ENCODE measurements at places on chromosomes 4 and X. TPM values are rescaled to one million over a fixed set of nuclear protein-coding genes. Genes with fewer than 3 reads are reported as not detected.

DNA sequence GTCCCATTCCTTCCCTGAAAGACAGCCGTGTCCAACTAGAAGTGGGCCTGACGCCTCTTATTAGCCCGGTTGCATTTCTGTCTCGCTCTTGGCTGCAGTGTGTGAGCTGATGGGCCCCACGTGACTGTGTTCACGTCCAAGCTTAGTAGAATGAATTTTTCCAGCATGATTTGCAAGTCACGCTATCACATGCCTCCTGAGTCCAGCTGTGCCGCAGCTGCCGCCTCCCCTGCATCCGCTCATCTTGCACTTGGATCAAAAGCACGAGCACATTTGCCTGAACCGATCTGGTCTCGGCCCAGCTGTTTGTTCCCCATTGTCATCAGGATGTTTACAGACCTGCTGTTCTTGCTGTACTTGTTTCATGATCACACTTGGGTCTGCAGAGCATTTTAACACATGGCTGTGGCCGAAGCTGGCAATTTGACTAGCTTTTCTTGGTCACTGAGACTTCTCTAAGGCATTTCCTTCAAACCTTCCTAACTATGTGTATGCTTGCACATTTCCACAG lies 126.5 kb downstream of the KIT start:
- no peaks in the 10 kb centered on the region for H3K27me3 ChIP-seq
- H3K36me3 ChIP-seq: no peaks in the 10 kb centered on the region
- H3K27ac ChIP-seq: no peak overlapping the region
- H3K4me3 ChIP-seq: no peak overlapping the region
- no peak for DNase-seq
- peaks cover 6% of the 10 kb centered on the region for H3K4me1 ChIP-seq

FRMD7 gene
- total RNA-seq: not detected

GRCh38 chrX:149908308-149908707 lies 21.1 kb upstream of the HSFX4 start:
- no peak for DNase-seq
- H3K4me1 ChIP-seq: no peaks in the 10 kb centered on the region
- no peak overlapping the region for H3K27ac ChIP-seq
- H3K4me3 ChIP-seq: no peak overlapping the region
- H3K36me3 ChIP-seq: no peaks in the 10 kb centered on the region

DNA sequence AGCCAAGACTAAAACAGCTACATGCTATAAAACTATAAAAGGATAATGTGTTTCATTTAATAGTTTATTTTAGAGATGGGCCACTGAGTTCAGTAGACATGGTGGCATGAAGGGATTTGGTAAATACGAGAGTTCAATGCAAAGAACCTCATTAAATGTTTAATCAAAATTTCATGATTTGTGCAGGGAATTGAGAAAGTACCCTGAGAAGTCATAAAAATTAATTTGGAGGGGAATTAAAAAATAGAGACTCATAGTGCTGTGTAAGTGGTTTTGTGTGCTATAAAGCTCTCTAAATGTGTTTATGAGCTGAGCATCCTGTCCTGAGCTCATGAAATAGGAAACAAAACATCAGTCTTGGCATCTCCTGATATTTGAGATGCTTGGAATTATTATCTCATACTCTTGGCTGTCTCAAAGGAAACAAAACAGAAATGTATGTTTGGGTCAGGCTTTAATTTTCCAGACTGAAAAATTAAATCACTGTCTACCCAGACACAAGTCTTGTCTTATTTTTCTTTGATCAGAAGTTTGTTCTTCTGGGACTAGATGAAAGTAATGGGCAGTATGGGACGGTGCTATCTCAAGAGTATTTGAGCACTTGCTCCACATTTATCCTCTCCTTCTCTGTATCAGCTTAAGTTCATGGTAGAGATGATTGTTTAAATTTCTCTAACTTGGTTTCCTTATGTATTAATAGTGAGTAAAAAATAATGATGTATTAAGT lies 38.0 kb upstream of the EMCN start:
- peaks cover 18% of the 10 kb centered on the region for H3K27me3 ChIP-seq
- H3K4me1 ChIP-seq: no peaks in the 10 kb centered on the region
- H3K36me3 ChIP-seq: peaks cover 4% of the 10 kb centered on the region

GRCh38 chr4:187493661-187494060 lies 501.9 kb upstream of the ZFP42 start:
- no peaks in the 10 kb centered on the region for H3K36me3 ChIP-seq
- no peaks in the 10 kb centered on the region for H3K27me3 ChIP-seq
- H3K4me3 ChIP-seq: no peak overlapping the region
- no peak for DNase-seq

GRCh38 chr4:156948133-156948532 lies 23.5 kb downstream of the PDGFC start:
- no peaks in the 10 kb centered on the region for H3K4me1 ChIP-seq
- DNase-seq: no peak
- no peaks in the 10 kb centered on the region for H3K27me3 ChIP-seq
- no peak overlapping the region for H3K27ac ChIP-seq

DNA sequence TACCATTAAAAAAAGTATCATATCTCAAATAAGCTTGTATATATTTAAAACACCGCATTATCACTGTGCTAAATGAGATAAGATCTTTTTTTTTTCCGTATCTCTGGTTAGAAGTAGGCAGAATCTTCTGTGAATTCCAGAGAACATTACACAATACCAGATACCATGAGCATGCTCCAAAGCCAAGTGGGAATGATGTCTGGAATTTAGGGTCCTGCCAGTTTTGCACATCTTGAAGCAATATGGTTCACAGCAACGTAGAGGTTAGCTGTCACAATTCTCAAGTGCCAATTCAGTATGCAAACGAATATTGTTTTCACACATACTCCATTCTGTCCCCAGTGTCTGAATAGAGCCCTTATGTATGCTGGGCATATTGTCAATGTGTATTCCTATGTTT lies 127.5 kb upstream of the NEIL3 start:
- no peak overlapping the region for H3K27ac ChIP-seq
- H3K4me3 ChIP-seq: no peak overlapping the region
- H3K4me1 ChIP-seq: no peaks in the 10 kb centered on the region
- peaks cover 9% of the 10 kb centered on the region for H3K27me3 ChIP-seq
- DNase-seq: no peak
- H3K36me3 ChIP-seq: no peaks in the 10 kb centered on the region

TXK gene
- 53.2 TPM for total RNA-seq

DNA sequence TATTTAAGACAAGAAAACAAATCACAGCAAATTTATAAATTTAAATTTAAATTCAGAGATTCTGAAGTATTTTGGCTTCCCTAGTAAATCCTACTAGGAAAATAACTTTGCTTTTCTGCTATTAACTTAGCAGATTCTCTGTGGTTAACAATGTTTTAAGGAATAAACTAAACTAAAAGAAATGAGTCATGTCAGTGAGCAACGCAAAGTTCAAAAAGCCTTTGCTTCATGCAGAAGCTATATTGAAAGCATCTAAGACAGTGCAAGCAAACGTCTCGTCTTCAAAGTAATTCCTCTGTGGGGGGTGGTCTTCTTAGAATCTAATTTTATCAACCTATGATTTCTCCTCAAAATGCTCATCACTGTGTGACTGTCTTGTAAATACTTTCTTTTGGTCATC lies 30.1 kb downstream of the GABRB1 start:
- H3K4me3 ChIP-seq: no peak overlapping the region
- H3K4me1 ChIP-seq: no peaks in the 10 kb centered on the region
- DNase-seq: no peak
- no peak overlapping the region for H3K27ac ChIP-seq
- peaks cover 3% of the 10 kb centered on the region for H3K36me3 ChIP-seq

CD38 gene
- total RNA-seq: 1.4 TPM

GRCh38 chr4:150694438-150694837 lies 112.5 kb downstream of the MAB21L2 start:
- peaks cover 2% of the 10 kb centered on the region for H3K4me1 ChIP-seq
- no peaks in the 10 kb centered on the region for H3K36me3 ChIP-seq
- H3K4me3 ChIP-seq: no peak overlapping the region
- no peak overlapping the region for H3K27ac ChIP-seq
- DNase-seq: no peak

DNA sequence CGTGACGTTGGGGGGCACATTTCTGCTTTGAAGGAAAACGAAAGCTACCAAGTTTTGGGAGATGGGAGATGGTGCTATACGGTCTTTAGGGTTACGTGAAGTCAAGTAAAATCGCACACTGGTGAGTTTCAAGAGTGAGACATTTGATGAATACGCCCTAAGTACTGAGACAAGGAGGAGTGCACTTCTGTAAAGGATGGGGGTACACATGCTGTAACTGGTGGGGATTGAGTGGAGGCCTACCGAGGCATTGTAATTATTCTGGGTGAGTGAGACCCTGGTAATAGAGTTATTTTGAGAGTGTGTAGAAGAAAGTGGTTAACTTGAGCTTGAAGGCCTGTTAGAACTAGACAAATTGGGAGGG lies 536 bp downstream of the SH3BGRL start:
- peak overlapping the region; percentile 97 for H3K27ac ChIP-seq
- no peak for DNase-seq
- no peaks in the 10 kb centered on the region for H3K27me3 ChIP-seq
- H3K36me3 ChIP-seq: peaks cover 2% of the 10 kb centered on the region
- peak overlapping the region; percentile 97 for H3K4me3 ChIP-seq
- H3K4me1 ChIP-seq: peaks cover 23% of the 10 kb centered on the region

DNA sequence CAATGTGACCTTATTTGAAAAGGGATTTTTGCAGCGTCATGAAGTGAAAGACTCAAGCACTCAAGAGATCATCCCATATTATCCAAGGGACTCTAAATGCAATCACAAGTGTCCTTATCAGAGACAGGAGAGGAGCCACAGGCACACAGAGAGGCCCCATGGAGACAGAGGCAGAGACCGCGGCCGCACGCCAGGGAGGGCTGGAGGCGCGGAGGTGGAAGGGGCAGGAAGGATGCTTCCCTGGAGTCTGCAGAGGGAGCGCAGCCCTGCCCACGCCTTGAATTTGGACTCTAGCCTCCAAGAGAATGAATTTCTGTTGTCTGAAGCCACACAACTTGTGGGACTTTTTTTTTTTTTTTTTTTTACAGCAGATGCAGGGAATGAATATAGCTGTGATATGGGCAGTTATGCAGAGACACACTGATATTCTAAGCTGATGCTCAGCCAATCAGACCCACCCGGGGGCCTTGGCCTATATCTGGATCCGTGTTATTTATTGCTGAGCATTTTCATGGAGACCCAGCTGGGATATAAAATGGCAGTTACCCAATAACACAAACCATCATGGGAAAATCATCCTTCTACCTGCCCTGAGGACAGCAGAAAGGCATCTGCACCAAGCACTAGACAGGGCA lies 244.8 kb upstream of the PSAPL1 start:
- DNase-seq: no peak
- H3K4me1 ChIP-seq: peaks cover 6% of the 10 kb centered on the region
- peaks cover 6% of the 10 kb centered on the region for H3K27me3 ChIP-seq
- H3K4me3 ChIP-seq: no peak overlapping the region
- no peak overlapping the region for H3K27ac ChIP-seq

- no peaks in the 10 kb centered on the region for H3K36me3 ChIP-seq
- no peak for DNase-seq
- no peaks in the 10 kb centered on the region for H3K27me3 ChIP-seq
- no peak overlapping the region for H3K27ac ChIP-seq
Measured at GRCh38 chr4:74738464-74739143, 55.7 kb downstream of the BTC start.

SHROOM3 gene
- not detected for total RNA-seq

TMSB15A gene
- not detected for total RNA-seq

- H3K4me3 ChIP-seq: peak overlapping the region; percentile 45
- H3K27me3 ChIP-seq: no peaks in the 10 kb centered on the region
- peaks cover 38% of the 10 kb centered on the region for H3K4me1 ChIP-seq
- no peak overlapping the region for H3K27ac ChIP-seq
- H3K36me3 ChIP-seq: peaks cover 9% of the 10 kb centered on the region
Measured at GRCh38 chr4:1219566-1219950, 29.4 kb downstream of the CTBP1 start.

- no peaks in the 10 kb centered on the region for H3K27me3 ChIP-seq
- H3K36me3 ChIP-seq: no peaks in the 10 kb centered on the region
Measured at GRCh38 chr4:138405934-138406567, 163.9 kb upstream of the SLC7A11 start.

Measured in T-helper 17 cell (primary cell).